ENCODE measurements at places on chromosomes 2 and 18.

GRCh38 chr2:207808119-207808518 lies 38.4 kb upstream of the FZD5 start:
- no peak for DNase-seq

GRCh38 chr2:39264733-39265132 lies 21.0 kb upstream of the CDKL4 start:
- no peak for DNase-seq

- no peak for DNase-seq
Measured at GRCh38 chr2:207073801-207074678, 91.7 kb downstream of the KLF7 start.

GRCh38 chr2:10282611-10283105 lies 20.0 kb upstream of the HPCAL1 start:
- DNase-seq: no peak

DNA sequence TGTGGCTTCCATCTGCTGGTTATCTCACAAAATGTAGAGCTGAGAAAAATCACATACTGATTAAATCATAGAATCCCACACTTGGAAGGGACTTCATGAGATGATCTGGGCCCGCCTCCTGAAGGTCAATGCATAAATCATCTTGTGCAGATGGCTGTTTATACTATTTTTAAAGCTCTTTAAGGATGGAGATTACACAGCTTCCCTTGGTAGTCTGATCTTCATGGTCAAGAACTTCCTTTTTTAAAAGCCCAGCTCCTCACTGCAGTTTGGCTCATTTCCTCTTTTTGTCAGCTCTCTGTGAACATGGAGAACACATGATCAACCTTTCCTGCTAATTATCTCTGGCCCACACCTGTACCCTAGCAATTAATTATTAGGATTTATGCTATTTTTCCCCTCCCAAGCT lies 25.9 kb downstream of the GCG start:
- DNase-seq: no peak

DNA sequence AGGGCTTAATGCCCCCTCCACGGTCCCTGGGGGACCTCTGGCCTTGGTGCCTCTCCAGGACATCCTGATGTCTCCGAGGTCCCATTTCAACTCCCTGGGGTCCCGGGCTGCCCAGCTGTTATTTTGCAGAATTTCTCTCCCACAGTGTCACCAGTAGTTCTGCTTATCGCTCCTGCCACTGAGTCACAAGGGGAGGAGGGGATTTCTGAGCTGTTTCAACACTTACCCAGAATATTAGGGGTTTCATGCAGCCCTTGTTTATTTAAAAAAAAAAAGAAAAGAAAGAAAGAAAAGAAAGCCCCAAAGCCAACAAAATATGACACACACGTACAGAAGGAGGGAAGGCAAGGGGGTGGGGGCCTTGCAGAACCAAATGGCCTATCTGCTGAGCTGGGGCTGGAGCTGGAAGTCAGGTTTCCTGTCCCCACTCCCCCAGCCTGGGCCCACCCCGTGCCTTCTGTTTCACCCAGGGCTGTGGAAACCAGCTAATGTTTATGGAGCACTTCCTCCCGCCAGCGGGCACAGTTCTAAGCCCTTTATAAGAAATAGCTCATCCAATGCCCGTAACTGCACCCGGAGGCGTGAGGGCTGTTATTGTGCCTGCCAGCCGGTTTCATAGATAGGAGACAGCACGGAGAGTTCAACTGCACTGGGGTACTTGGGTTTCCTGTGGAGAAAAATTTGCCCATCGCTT lies 8.4 kb upstream of the ARID5A start:
- DNase-seq: no peak

DNA sequence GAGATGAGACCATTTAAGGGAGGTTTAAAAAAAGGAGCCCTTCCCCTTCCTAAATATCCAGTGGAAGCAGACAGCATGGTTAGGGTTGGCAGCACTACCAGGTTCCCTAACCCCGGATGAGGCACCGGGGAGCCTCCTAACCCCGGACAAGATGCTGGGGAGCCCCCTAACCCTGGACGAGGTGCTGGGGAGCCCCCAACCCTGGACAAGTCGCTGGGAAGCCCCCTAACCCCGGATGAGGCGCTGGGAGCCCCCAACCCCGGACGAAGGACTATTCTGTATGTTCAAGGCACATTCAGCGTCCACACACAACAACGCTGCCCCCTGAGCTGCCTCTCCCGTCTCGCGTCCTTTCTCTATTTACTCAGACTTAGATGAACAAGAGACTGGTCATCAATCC lies 51.9 kb downstream of the ANKMY1 start:
- no peak for DNase-seq

DNA sequence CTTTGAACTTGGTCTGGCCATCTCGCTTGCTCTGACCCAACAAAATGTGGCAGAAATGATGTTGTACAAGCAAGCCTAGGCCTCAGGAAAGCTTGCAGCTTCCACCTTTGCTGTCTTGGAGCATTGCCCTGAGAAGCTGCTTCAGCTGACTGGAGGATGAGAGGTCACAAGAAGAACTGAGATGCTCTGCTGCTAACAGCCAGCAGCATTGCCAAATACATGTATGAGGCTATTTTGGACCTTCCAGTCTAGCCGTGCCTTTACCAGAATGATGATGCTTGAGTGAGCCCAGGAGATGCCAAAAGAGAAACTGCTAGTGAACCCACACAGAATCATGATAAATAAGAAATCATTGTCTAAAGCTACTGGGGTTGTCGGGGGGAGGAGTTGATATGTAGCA lies 13.2 kb upstream of the ITGAV start:
- DNase-seq: no peak

All from BJ (cell line).